ENCODE measurements at places on chromosomes 2 and 18.

DNA sequence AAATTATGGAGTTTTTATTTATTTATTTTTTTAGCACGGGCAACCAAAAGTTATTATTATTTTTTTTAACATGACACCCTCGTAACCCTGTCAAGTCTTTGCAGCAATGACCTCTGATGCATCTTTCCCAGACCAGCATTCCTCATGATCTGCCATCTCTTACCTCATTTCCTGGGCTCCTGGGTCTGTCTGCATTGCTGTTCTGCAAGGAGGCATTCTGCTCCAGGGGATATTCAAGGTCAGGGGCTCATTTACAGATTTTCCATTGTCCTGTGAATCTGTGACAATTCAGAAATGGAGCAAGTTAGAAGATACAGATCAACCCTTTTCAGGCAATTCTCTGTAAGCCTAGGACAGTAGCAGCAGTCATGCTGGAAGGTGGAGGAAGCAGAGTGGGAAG lies 43.0 kb downstream of the NGEF start:
- DNase-seq, result no peak

- no peak for DNase-seq
Measured at GRCh38 chr2:241940329-241940728, 70.8 kb downstream of the RTP5 start.

DNA sequence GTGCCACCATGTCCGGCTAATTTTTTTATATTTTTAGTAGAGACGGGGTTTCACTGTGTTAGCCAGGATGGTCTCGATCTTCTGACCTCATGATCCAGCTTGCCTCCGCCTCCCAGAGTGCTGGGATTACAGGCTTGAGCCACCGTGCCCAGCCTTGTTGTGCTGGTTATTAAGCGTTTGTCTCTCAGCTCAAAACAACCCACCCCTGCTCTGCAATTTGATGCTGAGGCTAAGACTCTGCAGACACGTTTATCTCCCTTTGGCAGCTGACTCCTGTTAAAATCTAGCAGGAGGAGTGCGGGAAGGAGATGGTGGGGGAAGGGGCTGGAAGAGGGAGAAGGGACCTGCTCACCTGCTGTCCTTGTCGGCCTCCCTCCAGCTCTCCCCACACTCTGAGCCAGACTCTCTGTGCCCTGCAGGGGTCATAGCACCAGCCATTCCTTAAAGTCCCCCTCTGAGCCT lies 29.9 kb upstream of the IMPA2 start:
- no peak for DNase-seq

- no peak for DNase-seq
Measured at GRCh38 chr2:20599861-20600461, 50.9 kb downstream of the HS1BP3 start.

GRCh38 chr18:74589811-74590210 lies 7.9 kb upstream of the ZNF407 start:
- no peak for DNase-seq

- no peak for DNase-seq
Measured at GRCh38 chr2:190352668-190353536, 9.5 kb downstream of the INPP1 start.

- DNase-seq, result no peak
Measured at GRCh38 chr2:2664989-2665833, 334.1 kb upstream of the MYT1L start.

- no peak for DNase-seq
Measured at GRCh38 chr2:200279857-200280256, 26.6 kb upstream of the SPATS2L start.

DNA sequence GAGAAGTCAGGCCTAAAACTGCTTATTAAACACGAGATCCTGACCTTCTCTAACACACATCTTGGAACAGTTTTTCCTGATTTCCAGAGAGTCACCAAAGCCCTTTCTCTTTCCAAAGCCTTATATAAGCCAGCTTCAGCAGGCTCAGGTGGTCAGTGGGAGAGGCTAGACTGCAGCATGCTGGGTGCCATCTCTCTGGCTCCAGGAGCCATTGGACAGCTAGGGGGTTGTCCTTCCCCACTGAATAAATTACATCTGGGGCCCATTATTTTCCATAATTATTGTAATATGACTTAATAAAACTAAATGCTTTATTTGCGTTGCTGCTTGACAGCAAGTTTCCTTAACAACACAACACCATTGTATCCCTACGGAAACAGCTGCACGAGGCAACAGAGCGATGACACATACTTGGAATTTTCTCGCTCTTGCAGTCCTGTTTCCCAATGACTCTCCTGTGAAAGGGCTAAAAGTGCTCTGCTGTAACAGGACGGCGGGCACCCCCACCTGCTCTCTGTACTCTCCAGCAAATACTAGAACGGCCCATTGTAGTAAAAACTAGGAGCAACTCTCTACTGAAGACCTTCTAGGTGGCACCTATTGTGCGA lies 160.6 kb downstream of the RNF144A start:
- no peak for DNase-seq

GRCh38 chr2:96025194-96025492 lies 9.6 kb downstream of the GPAT2 start:
- no peak for DNase-seq

DNA sequence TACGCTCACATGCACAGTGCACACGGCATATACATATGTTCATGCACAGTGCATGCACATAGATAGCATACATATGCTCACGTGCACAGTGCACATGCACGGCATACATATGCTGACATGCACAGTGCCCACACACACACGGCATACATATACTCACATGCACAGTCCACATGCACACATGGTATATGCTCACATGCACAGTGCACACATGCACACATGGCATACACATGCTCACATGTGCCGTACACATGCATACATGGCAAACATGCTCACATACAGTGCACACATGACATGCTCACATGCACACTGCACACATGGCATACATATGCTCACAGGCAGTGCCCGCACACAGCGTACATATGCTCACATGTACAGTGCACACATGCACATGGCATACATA lies 97.7 kb upstream of the CTDP1 start:
- no peak for DNase-seq

DNA sequence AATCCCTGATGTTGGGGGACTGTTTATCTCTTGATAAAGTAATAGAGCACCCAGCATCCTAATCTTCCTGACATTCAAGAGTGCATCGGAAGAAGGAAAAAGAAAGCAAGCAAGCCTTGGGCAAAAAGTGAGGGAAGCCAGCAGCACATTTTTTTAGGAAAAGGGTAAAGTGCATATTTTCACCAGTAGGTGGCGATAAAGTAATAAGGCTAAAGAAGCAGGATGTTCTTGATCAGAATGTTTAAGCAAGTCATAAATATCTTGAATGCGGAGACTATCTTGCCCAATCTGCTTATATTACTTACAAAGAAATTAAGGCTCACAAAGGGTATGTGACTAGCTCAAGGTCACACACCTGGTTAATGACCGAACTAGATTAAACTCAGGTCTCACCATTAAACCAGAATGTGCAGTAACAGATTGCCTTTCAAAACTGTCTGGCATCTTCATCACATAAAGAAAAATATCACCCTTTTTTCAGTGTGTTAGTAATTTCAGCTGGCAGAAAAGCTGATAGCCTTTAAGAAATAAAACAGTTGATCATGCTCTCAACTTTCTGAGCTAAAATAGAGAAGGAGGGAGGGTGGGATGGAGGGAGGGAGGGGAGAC lies 83.8 kb downstream of the VIT start:
- DNase-seq, result peak; percentile 19

DNA sequence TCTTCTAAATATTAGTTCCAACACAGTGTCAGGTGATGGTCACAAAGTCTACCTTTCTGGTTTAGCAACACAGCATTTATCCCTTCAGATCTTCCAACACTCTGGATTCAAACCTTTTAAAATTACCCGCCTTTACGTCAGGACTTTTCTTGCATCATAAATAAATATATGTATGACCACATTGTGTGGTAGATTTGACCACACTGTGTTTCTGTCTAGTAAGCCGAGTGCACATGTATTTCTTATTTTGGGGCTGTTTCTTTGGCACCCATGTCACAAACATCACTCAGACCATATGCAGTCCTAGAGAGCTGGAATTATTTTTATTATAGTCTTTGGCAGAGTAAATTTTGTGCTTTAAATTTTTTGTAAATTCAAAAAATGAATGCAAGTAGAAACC lies 172.1 kb downstream of the ANKRD44 start:
- no peak for DNase-seq

GRCh38 chr2:239944694-239945551 lies 80.2 kb downstream of the NDUFA10 start:
- no peak for DNase-seq

- peak; percentile 18 for DNase-seq
Measured at GRCh38 chr2:169361706-169362117, 622 bp downstream of the LRP2 start.

DNA sequence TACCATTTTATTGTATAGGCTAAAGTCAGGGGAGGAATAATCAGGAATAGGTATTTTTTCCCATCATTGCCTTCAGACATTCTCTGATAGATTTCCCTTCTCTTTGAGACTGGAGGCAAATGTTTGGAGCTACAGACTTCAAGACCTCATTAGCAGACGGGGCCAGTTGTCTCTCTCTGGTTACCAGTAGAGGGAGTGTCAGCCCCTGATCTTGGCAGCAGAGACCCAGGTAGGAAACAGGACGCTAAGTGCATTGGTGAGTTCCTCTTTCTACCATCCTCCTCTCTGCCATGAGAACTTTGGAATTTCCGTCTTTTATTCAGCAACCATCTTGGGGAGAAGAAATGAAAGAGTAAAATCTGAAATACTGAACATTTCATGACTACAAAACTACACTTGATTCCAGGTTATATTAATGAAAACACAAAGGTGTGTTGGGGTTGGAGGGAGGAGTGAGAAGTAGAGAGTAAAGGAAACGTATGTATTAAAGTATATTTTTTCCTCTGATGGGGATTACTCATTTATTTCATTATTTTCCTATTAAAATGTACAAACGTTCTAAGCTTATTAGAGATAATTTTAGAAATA lies 186.2 kb upstream of the GCFC2 start:
- DNase-seq, result peak; percentile 34

DNA sequence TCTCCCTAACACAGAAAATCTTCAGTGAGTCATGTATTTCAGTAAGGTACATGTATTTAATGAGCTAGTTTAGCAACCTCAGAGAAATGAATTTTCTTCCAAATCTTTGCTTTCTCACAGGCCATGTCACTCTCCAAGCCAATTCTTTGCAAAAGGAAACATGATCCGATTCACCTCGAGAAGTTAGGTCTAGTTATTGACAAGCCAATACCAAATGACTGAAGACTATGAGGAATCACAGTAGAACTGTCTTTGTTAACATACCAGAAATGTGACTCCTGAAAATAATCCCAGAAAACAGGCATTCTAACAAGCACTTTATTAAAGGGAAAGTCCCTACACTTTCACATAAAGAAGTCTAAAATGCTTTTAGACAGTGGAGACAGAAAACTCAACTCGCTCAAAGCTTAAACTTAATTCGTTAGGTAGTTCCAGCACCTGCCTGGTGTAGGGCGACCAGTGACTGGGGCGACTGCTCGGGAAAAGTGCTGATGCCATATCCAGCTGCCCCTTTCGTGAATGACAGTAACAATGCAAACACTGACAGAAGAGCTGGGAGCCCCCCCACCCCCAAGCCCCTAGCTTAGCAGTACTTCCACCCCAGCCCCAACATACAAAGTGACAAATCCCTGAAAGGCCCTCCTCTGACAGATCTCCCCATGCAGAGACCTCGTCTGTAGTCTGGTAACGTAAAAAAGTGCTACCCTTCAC lies 1.8 kb downstream of the MEMO1 start:
- peak; percentile 22 for DNase-seq

DNA sequence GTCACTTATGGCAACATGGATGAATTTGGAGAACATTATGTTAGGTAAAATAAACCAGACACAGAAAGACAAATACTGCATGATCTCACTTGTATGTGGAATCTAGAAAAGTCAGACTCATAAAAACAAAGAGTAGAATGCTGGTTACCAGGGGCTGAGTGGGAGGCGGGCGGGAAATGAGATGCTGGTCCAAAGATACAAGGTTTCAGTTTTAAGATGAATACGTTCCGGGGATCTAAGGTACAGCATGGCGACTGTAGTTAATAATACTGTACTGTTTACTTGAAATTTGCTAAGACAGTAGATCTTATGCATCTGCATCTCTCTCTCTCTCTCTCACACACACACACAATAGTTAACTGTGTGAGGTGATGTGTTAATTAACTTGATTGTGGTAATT lies 14.2 kb downstream of the FAM110C start:
- DNase-seq, result no peak

DNA sequence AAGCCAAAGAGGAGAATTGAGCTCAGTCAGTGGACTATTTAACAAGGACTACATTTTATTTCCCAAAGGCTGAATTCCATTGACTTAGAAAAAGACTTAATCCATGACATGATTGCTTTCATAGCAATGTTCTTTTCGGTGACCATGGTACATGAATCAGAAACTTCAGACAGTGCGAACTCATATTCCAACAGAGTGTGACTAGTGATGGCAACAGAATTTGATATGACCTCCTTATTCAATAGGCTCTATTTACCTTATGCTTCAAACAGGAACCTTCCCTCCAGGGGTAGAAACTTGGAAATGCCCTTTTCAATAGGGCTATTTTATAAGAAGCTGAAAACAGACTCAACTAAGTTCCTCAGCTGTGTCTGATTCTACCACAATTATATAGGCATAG lies 191.9 kb downstream of the RND3 start:
- no peak for DNase-seq

DNA sequence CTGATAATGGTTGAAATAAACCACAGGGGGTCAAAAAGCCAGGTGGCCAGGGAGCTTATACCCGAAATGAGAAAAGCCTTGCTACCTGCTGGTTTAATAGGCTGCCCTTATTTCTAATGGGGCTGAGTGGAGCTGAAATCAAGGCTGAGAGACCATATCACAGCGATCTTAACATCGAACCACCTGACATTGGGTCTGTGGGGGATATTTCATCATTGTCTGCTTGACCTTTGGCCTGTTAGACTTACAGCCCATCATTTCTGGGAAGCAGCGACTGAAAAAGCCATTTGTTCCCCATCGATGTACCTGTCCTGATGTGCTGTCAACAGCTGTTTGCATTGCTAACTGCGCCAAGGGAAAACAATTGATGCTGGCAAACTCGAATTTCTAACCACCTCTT lies 199.7 kb upstream of the SLC14A2 start:
- DNase-seq, result peak; percentile 91

- no peak for DNase-seq
Measured at GRCh38 chr18:10285283-10285640, 169.2 kb upstream of the APCDD1 start.

DNA sequence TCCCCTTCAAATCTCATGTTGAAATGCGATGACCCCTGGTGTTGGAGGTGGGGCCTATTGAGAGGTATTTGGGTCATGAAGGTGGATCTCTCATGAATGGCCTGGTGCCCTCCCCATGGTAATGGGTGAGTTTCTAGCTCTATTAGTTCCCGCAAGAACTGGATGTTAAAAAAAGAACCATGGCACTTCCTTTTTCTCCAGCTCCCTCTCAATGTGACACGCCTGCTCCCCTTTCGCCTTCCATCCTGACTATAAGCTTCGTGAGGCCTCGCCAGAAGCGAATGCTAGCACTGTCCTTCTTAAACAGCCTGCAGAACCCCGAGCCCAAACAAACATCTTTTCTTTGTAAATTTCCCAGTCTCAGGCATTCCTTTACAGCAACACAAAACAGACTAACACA lies 303.2 kb upstream of the REV1 start:
- DNase-seq, result no peak

- no peak for DNase-seq
Measured at GRCh38 chr18:37913051-37913450, 347.5 kb upstream of the CELF4 start.

- no peak for DNase-seq
Measured at GRCh38 chr2:226423498-226423960, 376.1 kb downstream of the IRS1 start.

All from COR-L47 (cell line).